ENCODE measurements at places on chromosomes 3 and 15. TPM values are rescaled to one million over a fixed set of nuclear protein-coding genes. Genes with fewer than 3 reads are reported as not detected.

- DNase-seq: no peak
Observed at GRCh38 chr3:186869253-186870100, 27.0 kb downstream of the ADIPOQ start.

GRCh38 chr15:81966631-81967030, 79.2 kb downstream of the MEX3B start:
- DNase-seq: no peak

- DNase-seq: no peak
Observed at GRCh38 chr15:101455291-101456025, 34.0 kb downstream of the PCSK6 start.

GRCh38 chr3:61605589-61606175, 44.3 kb downstream of the PTPRG start:
- DNase-seq: no peak

DNA sequence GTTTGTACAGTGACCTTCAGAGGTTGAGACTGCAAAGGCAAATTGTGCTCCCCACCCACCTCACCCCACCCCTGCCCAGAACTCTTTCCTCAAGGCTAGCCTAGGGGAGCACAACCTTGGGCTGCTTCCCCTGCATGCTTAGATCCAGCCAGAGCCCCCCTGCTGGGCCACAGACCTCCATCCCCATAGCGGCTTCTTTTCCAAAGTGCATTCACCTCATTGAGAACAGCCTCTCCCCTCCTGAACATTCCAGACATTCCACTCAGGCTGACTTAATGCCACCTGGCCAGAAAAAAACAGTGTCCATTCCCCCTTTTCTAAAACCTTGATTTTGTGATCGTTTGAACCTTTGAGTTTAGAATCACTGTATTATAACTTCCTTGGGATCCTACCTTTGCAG, 124.4 kb upstream of the TOPAZ1 start:
- DNase-seq: no peak

DNA sequence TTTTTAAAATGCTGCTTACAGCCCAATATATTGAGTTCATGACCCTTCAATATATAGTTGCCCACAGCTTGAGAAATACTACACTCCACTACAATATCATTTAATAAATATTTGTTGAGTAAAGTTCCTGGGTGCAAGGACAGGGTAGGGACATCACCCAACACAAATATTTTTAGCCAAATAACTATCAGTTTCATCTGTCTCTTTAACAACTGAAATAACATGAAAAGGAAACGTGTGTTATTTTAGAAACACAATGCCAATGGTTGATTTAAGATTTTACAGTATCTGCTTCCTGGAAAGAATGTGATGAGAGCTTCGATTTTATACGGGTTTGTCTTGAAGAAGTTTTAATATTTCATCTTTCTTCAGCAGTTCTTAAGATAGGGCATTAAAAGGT, 67.7 kb upstream of the CDV3 start:
- no peak for DNase-seq

Gene TF
- total RNA-seq: 5.6 TPM

DNA sequence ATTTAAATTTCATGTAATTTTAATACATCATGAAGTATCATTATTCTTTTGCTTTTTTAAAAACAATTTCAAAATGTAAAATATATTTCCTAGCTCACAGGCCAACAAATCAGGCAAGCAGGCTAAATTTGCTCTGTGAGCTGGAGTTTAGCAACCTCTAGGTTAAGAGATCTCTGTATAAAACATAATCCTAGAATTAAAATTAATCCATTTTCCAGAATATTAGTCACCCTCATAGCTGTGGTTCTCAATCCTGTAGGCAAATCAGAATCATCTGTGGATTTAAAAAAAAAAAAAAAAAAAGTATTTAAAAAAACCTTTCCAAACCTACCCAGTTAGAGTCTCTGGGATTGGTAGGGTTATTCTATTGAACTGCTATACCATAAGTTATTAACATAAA, 209.7 kb downstream of the MINAR1 start:
- DNase-seq: no peak

DNA sequence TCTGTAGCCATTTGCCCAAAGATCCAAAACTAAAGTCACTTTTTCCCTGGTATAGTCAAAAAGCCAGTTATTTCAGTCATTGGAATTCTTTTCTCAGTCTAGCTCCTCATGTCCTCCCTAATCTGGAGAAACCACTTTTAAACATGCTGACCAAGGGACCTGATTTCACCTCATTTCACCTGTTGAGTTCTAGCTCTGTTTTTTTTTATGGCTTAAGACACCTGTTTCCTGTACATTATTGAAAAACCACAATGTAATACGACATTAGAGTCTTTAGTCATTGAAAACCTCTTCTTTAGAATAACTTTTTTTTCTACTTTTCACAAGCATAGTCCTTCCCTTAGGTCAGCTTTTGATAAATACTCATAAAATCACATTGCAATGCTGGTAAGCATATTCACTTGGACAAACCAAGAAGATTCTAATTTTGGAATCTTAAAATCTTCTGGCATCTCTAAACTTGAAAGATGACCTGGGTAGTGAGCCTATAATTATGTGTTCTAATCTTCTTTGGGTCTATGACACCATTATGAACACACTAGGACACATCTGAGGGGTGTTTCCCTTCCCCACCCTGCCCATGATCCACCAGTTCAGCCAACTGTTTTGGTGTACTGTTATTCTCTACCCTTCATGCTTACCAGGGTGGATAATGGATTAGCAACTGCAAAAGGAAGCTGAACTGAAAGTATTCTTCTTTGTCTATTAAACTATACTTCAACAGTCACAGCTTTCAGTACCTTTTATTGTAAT, 103.5 kb upstream of the FXR1 start:
- DNase-seq: no peak

- DNase-seq: no peak
Observed at GRCh38 chr15:32956006-32956405, 238.2 kb downstream of the GREM1 start.

DNA sequence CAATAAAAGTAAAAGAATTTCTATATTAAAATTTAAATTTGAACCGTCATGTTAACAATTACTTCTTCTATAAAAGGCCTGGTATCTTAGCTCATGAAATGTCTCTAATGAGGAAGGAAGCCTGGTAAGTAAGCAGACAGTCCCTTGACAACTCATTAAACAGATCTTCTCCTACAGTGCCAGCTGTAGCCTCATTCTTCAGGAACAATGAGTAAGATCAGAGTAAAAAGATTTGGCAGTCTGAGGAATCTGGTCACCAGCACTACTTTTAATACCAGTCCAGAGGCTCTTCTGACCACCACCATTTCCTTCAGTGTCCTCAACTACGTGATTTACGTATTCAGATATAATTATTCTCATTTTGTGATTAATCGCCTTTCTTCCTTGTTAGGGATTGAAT, 955.0 kb upstream of the ALCAM start:
- no peak for DNase-seq

DNA sequence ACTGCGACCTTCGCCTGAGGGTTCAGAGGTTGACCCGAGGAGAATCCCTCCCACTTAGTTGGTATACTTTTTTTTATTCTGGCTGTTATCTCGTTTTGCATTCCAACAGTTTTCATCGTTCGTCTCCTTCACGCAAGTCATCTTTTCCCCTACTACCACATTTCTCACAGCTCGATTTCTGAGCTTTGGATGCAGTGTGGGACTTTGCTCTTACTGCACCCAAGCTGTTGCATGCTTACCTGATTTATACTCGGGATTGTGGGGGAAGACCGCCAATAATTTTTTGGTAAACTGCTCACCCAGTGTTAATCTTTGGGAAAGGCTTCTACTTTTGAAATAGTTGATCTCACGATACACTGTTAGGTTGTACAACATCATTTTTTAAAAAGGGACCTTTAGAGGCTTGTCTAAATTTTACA, 702 bp downstream of the TBC1D23 start:
- DNase-seq: no peak
